ENCODE measurements at places on chromosomes 7 and 10.

DNA sequence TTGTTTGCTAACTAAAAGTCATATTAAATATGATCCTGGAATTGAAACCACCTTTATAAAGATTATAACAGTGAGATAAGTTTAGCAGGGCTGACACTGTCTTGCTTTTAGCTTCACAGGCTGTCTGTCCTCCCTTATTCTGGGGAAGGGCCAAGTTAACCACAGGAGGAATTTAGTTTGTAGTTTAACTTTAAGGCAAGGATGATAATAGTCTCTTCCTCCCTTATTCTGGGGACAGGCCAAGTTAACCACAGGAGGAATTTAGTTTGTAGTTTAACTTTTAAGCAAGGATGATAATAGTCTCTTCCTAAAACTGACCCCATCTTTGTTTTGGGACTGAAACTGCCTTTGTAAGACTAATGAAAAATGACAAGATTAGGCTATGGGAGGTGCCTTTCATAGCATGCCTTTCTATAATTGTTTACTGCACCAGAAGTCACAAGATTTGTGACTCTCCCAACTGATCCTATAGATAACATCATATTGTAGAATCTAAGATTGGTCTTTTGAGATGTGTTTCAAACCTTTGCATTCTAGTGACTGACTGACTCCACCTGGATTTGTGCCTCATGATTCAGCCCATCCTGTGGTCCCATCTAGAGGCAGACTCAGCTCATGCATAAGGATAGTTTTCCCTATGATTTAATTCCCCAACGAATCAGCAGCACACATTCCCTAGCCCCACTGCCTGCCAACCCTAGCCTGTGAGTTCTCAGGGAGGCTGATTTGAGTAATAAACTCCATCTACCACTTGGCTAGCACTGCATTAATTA is 212.0 kb downstream of the MAGI2 start:
- H3K27ac ChIP-seq: no peak overlapping the region
- peaks cover 1% of the 10 kb centered on the region for H3K27me3 ChIP-seq
- no peak for DNase-seq
- H3K36me3 ChIP-seq: no peaks in the 10 kb centered on the region
- H3K4me1 ChIP-seq: peaks cover 15% of the 10 kb centered on the region

DNA sequence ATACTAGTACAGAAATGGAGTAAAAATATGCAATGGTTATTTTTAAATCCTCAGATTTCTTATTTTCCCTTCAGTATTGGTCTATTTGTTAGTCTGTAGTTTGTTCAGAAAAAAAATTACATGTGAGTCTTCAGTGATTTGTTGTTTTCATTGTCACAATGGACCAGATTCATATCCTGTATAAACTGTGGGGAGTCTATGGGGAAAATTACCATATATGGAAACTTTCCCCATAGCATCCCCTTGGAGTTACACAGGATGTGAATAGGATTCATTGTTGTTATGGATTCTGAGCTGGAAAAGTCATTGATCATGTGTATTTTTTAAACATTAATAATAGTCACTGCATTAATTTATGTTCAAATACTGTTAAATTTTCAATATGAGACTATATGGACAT is 72.6 kb downstream of the ST7 start:
- no peak for DNase-seq
- peaks cover 14% of the 10 kb centered on the region for H3K4me1 ChIP-seq
- H3K4me3 ChIP-seq: no peak overlapping the region
- H3K36me3 ChIP-seq: peaks cover 22% of the 10 kb centered on the region
- no peaks in the 10 kb centered on the region for H3K27me3 ChIP-seq
- H3K27ac ChIP-seq: no peak overlapping the region

- peak overlapping the region; percentile 43 for H3K27ac ChIP-seq
- peaks cover 41% of the 10 kb centered on the region for H3K36me3 ChIP-seq
- H3K27me3 ChIP-seq: no peaks in the 10 kb centered on the region
- no peak overlapping the region for H3K4me3 ChIP-seq
- H3K4me1 ChIP-seq: peaks cover 9% of the 10 kb centered on the region
- DNase-seq: no peak
These were observed 105.6 kb downstream of the SVIL start for GRCh38 chr10:29529146-29529545.

DNA sequence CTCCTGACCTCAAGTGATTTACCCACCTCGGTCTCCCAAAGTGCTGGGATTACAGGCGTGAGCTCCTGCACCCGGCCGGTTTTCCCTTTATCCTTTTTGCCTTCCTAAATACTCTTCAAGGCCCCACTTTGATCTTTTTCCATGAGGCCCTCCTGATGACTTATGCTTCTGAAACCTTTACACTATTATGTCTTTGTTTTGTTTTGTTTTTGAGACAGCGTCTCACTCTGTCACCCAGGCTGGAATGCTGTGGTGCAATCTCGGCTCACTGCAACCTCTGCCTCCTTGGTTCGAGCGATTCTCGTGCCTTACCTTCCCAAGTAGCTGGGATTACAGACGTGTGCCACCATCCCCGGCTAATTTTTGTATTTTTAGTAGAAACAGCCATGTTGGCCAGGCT is 3.8 kb downstream of the STMP1 start:
- no peak overlapping the region for H3K4me3 ChIP-seq
- H3K4me1 ChIP-seq: peaks cover 32% of the 10 kb centered on the region
- no peak for DNase-seq
- H3K27ac ChIP-seq: peak overlapping the region; percentile 26
- peaks cover 18% of the 10 kb centered on the region for H3K36me3 ChIP-seq

DNA sequence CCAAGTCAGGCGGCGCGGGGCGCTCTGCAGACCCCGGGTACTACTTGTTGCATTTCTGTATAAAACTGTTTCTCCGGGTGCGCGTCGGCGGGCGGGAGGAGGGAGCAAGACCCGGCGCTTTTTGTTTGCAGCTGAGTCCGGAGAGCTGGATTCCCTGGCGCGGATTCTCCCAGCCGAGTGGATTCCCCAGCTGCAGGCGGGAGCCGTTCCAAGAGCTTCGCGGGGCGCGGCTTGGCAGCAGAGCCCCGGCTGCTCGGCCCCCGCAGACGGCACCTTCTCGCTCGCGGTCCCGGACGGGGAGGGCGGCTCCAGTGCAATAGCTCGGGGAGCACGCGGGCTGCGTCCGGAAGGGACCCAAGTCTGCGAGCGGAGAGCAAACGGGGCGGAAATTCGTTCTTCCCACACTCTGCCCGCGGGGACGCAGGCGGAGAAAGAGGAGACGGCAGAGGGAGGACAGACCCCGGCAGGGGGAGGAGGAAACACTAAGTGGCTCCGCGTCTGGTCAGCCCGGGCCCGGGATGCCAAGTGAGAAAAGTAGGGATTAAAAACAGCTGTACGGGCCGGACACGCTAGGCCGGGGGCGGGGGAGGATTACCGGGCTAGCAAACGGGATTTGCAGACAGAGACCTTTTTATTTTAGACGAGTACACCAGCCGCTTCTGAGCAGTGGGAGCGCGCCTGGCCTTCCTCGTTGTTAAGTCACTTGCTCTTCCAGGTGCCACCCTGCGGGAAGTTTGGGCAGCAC is at the start of gene TRIL:
TSS of gene TRIL (minus strand) at position 96 of the 745 bp plus-strand sequence. CDS start 284 bp downstream, outside the sequence.
- peak within 1 kb of the TSS; percentile 87 for H3K27ac ChIP-seq
- peak within 1 kb of the TSS; percentile 81 for H3K4me3 ChIP-seq
- H3K4me1 ChIP-seq: peaks cover 22% of the 10 kb centered on the region

DNA sequence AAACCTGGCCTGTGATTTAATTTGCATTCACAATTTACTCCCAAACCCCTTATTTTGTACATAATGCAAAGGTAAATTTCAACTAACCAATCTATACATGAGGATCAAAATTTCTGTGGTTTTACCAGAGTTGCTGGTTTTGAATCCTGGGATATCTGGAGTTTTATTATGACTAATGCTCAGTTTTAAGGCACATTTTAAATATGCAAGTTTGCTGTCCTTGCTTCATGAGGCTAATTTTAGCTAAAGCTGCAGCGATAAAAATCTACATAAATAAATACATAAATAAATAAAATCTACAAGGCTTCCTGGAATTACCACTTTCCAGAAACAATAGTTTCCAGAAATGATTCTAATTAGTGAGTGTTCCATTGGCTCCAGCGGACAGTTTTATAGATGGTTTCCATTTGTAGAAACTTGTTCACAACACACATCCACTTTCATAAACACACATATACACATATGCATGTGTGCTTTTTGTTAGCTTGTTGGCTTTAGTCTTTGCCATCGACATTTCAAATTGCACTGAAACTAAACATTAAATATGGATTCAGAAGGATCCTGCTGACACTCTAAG is 339.5 kb upstream of the NRP1 start:
- no peaks in the 10 kb centered on the region for H3K36me3 ChIP-seq
- peaks cover 9% of the 10 kb centered on the region for H3K4me1 ChIP-seq
- H3K4me3 ChIP-seq: no peak overlapping the region
- no peak overlapping the region for H3K27ac ChIP-seq
- no peaks in the 10 kb centered on the region for H3K27me3 ChIP-seq

DNA sequence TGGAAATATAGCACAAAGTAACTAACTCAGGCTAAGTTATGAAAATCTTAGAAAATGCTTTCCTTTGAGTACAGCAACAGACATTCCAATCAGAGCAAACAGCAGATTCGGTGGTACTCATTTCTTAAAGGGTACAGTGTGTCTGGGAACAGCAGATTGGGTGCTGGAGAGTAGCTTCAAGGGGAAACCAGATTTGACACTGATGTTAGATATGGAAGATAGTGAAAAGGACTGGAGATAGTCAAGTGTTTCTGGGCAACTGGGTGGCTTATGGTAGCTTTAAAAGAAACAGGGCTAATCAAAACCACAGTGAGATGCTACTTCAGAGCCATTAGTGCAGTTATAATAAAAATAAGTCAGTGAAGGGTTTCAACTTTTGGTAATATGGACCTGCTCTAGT is 12.1 kb upstream of the UMAD1 start:
- no peaks in the 10 kb centered on the region for H3K4me1 ChIP-seq
- H3K36me3 ChIP-seq: peaks cover 4% of the 10 kb centered on the region
- H3K27ac ChIP-seq: no peak overlapping the region
- no peak overlapping the region for H3K4me3 ChIP-seq
- no peaks in the 10 kb centered on the region for H3K27me3 ChIP-seq

GRCh38 chr7:45917658-45918057 is 3.4 kb downstream of the IGFBP3 start:
- peak overlapping the region; percentile 82 for H3K27ac ChIP-seq
- H3K4me3 ChIP-seq: peak overlapping the region; percentile 98
- H3K36me3 ChIP-seq: peaks cover 38% of the 10 kb centered on the region
- H3K4me1 ChIP-seq: peaks cover 54% of the 10 kb centered on the region
